ENCODE measurements at places on chromosomes 12 and 14. TPM values are rescaled to one million over a fixed set of nuclear protein-coding genes. Genes with fewer than 3 reads are reported as not detected.

AQP6 gene
- polyA plus RNA-seq = 0.45 TPM

AGAP2 gene
- 0.61 TPM for polyA plus RNA-seq

ADCY4 gene
- polyA plus RNA-seq = 30.9 TPM

CLEC9A gene
- 2.0 TPM for polyA plus RNA-seq

GRCh38 chr14:54338696-54339317 lies 58.0 kb upstream of the CDKN3 start:
- DNase-seq = peak; percentile 41

DNA sequence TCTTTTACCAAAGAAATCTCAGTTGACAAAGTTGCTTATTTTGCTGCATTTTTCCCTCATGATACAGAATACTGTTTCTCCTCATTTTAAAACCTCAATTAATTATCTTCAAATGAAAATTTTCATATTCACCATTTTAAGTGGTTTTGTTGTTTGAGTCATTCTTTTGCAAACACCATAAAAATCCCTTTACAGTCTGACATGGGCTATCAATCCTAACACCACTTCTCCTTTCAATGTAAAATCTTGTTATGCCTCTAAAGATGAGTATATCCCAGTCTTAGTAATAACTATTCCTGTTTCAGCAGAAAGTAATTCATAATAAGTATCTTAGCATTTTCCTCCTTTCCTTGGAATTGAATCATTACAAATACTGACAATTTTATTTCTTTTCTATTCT lies 192.2 kb downstream of the SYT1 start:
- DNase-seq = no peak
